Fibroblast of skin of right biceps (primary cell): ENCODE measurements at places on chromosomes 5 and 9.

DNA sequence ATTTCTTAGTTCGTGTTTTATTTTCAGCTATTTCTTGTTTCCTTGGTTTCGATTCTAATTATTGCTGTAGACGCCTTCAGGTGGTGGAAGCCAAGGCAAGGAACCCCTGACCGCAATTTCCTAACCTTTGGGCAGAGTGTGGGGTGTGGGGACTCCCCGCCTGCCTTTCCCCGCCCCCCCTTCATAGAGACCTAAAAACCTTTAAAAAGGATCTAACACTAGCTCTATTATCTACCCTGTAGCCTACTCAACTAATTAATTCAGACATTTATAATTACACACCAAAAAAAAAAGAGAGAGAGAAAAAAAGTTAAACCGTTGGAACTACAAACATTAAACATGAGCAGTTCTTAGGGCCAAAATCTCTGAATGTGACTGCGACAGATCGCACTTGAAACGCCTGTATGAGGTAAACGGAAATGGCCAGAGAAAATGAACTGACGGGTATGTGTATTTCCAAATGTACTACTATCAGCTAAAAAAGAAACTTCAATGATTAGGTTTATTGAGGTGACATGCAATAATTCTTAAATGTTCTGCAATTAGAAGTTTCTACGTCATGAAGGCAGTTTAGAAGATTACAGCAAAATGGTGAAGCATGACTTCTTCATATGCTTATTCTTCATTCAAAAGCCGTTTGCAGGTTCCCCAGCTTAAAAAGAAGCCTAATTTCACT, 19.0 kb upstream of the FER start:
- no peak for DNase-seq

GRCh38 chr5:115735108-115735998, 81.1 kb downstream of the CDO1 start:
- no peak for DNase-seq

- peak; percentile 79 for DNase-seq
Measured at GRCh38 chr5:137498736-137499505, at the start of gene SPOCK1. Gene SPOCK1, minus strand, starts transcription at chr5:137499326.

DNA sequence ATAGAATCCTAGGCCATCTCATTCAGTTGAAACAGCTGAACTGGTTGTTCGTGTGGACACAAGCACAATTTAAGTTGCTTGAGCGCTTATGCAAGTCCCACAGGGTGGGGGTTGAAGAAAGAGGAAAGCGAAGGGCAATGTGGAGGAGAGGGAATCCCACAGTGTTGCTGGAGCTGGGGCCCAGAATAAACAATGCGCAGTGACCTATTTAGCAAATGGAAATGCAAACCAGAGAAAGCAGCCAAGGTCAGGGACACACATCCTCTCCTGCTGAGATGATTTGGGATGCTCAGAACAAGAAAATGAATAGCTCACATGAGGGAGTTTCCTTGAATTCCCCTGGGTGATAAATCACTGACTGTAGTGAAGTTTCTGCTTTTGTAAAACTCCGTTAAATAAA, 838.3 kb downstream of the TLE4 start:
- DNase-seq, result peak; percentile 5

- no peak for DNase-seq
Measured at GRCh38 chr5:10579536-10580521, 16.0 kb downstream of the ANKRD33B start.

DNA sequence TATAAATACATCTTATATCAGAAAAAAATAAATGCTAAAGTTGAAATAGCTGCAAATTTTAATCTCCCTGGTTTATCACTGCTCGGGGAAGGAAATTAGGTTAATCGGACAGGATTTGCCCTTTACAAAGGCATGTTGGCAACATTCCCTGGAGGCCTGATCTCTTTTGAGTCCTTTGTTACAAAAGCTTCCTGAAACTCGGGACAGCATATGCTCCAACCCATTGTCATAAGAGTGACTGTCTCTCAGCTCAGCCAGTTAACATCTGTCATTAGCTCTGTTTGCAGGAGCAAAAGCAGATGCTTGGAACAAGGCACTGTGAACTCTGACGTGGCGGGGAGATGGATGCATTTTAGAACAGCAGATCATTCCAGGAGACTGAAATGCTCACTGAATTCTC, 80.6 kb downstream of the MYO10 start:
- peak; percentile 54 for DNase-seq

GRCh38 chr5:111742177-111742994, 14.6 kb downstream of the NREP start:
- DNase-seq, result peak; percentile 90

- no peak for DNase-seq
Measured at GRCh38 chr5:110031402-110032140, 341.8 kb downstream of the MAN2A1 start.

DNA sequence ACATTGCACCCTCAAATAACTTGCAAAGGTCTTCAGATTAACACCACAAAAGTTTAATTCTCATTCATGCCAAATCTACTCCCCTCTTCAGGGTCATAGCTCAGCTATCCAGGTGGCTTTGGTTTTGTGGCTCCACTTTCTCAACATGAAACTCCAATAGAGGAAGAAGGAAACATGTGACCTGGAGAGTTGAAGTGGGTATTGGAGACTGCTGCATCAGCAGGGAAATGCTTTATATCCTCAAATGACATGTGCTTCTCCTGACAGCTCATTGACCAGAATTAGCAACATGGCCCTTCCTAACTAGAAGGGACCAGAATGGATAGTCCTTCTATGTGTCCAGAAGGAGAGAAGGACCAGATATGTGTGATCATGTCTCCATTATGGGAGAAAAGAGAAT, 73.6 kb downstream of the TLR4 start:
- no peak for DNase-seq

DNA sequence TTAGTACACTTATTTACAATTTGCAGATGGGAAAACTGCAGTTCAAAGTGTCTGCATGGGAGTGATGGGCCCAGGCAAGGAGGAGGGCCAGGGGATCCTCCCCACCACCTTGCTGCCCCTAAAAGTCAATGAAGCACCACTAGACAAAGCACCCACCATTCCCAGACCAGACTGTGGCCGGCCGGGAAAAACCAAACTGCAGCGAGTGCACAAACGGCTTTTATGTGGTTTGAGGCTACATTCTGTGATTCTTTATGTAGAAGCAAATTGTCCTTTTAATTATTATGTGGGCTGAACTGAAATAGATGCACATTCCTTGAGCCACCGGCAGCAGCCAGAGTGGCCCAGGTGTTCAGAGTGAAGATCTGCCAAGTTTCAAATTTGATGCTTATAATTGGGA, 585.3 kb upstream of the KLF4 start:
- no peak for DNase-seq

DNA sequence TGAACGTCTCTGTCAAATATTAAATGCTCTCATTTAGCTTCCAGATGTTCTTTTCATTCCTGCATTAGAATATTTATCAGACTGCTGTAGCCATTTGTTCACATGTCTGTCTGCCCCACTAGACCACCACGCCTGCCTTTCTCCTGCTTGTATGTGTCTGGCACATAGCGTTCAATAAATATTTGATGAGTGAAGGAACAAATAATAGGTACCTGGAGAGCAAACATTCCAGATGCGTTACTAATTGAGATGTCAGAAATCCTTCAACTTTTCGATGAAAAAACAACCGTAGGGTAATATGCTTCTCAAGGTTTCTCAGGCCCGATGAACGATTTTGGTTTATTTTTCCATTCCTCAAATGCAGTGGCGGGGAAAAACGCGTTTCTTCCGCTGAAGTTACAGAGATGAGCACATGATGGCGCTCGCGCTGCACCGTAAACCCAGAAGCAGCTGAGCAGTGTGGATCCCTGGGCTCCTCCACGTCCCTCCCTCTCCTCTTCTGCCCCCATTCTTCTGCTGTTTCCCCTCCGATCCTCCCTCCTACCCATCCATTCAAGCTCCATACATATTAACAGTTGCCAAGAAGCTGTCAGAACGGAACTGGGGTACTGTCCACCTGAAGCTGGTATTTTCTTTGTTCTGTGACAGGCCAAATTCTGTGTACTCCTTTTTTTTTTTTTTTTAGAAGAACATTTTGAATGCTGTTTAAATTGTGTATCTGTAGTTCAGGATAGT, 245.4 kb downstream of the MPDZ start:
- DNase-seq, result peak; percentile 64

GRCh38 chr5:56172241-56172640, 60.9 kb downstream of the ANKRD55 start:
- DNase-seq, result peak; percentile 86

DNA sequence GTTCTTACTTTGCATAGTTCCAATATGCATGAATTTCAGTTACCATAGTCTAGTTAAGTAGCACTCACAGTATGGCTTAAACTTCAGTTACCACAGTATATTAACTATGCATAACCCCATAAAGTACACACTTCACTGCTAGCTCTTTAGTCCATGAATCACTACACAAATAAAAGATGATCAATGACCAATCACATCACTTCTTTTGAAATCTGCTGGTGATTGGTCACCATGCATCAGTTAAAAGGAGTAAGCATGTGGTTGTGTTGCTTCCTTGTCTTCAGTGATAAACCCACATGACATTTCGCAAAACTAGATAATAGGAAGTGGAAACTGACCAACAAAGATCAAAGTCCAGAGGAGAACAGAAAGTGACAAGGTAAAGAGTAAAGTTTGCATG, 79.0 kb downstream of the TAF11L14 start:
- no peak for DNase-seq

- peak; percentile 81 for DNase-seq
Measured at GRCh38 chr5:172455511-172456061, 1.3 kb upstream of the SH3PXD2B start.

GRCh38 chr5:31459594-31459993, 72.3 kb downstream of the DROSHA start:
- DNase-seq, result no peak

- DNase-seq, result no peak
Measured at GRCh38 chr5:93425096-93425495, 155.9 kb downstream of the NR2F1-AS1 start.

GRCh38 chr9:131407717-131408195, 13.9 kb downstream of the PRRC2B start:
- DNase-seq, result no peak

DNA sequence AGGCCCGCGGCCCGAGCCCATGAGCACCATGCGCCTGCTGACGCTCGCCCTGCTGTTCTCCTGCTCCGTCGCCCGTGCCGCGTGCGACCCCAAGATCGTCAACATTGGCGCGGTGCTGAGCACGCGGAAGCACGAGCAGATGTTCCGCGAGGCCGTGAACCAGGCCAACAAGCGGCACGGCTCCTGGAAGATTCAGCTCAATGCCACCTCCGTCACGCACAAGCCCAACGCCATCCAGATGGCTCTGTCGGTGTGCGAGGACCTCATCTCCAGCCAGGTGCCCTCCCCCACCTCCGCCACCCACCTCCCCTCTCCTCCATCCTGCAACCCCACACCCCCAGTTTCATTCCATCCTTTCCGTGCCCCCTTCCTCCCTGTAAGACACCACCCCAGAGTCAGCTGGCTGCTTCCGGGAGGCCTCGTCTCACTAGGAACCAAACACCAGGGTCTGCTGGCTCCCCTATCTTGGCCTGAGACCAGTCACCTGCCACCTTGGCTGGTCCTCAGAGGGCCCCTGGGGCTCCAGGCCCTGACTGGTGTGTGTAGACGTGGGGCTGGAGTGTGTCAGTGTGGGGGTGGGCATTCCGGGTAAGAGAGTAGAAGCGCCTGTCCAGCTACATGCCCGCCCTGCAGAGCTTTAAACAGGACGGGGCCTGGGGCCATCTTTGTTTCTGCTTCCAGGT, 655 bp downstream of the GRIN1 start:
- no peak for DNase-seq

DNA sequence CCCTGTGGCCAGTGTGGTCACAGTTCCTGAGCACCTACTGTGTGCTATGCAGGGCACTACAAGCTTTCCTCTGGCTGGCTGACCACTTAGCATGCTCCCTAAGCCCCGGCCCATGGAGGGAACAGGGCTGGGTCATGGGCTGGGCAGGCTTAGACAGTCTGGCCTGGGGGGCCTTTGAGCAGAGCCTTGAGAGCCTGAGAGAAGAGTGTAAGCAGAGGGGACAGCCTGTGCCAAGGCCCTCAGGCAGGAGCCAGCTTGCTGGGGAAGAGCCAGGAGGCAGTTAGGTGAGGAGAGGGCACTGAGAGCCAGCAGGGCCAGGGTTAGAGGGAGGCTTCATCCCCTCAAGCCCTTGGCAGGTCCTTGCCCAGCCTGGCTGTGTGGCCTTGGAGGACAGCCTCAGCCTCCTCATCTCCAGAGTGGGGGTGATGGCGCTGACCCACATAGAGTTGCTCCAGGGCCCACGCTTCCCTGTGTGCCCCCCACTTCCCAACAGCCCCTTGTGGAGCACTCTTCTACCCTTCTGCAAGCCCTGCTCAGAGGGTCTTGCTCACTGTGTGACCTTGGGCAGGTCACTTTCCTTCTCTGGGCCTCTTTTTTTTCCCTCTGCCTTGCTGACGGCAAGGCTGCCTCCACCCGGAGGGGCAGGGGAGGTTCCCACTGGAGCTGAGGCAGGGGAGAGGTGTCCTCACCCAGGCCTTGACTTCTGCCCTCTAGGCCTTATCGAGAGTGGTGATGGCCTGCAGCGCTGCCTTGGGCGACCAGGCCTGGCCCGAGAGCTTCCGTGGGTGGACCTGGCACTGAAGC, 107.1 kb downstream of the PHF2 start:
- no peak for DNase-seq

DNA sequence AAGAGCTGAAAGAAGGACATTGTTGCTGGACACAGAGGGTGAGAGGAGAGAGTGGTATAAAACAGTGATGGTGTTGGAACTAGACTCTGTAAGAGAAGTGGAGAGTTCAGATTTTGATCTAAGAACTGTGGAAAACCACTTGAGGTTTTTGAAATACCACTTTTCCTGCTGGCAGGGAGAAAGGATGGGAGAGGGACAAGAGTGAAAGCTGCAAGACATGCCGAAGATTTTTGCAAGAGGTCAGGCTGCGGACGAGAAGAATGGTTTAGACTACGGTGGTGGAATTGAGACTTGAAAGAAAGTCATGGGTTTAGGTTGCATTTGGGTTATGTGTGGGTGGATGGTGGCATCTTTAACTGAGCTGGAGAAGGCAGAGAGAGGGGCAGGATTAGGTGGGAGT, 202.2 kb upstream of the RPS23 start:
- DNase-seq, result no peak

DNA sequence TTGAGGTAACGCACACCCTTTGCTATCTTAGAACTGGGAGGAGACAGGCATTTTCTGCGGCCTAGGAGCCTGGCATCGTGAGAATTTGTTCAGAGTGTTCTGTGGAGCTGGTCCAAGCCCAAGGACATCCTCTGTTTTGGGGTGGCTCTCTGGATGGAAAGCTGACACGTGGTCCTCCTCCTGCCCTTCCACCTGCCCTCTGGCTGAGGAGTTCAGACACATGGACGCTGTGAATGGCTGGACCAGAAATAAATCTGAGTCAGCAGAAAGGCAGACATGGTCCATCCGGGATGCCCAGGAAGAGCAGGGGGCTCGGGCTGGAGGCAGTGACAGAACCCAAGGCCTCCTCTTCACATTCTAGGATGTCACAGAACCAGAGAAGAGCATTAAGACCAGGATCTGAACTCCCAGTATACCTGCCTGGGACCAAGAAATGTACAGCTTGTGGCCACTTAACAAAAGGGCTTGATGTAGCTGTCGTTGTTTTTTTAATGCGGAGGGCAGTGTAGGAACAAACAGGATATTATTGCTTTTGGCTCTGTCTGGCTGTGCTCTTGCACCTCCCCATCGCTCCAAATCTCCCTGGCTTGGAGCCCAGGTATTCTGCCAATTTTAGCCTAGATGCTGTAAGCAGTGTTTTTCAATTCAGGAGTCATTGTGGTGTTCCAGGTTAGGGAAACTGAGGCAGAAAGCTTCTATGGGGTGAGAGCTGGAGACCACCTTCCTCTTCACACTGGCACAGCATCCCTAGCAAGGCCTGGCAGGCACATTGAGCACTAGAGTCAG, 2.4 kb downstream of the CKMT2 start:
- no peak for DNase-seq
